ENCODE measurements at places on chromosomes 7 and 10. TPM values are rescaled to one million over a fixed set of nuclear protein-coding genes. Genes with fewer than 3 reads are reported as not detected.

DNA sequence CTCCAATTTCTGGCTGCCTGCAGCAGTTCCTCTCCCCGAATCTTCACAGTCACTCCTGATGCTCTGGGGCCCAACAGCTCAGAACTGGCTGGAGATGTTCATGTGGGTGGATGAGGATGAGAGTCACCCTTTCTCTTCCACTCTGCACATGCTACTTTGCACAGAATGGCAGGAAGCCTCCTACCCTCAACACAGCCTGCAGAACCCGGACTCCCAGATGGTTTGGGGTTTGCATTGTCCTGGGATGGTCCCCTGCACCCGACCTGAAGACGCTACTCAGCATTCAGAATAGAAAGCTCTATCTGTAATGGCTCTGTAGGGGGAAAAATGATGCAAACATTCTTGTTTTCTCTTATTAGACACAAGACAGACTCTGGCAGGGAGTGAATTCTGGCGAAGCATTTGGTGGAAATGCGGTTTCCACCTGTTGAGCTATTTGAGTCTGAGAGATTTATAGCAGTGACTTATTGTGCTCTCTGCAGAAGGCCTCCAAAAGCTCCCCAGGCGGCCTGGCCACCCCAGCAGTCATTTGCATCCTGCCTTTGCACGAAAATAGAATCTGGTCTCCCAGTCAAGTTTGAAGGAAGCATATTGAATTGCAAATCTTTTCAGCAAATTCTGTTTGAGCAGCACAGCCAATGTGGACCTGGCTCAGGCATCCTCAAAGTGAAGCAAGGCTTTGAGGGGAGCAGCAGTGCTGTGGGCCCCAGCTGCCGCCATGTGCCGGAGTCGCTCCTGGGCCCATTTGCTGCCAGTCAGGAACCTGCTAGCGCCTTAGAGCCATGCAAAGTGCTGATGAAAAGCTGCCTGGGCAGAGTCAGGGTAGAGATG, 309.3 kb downstream of the TCERG1L start:
- DNase-seq: peak; percentile 34

DNA sequence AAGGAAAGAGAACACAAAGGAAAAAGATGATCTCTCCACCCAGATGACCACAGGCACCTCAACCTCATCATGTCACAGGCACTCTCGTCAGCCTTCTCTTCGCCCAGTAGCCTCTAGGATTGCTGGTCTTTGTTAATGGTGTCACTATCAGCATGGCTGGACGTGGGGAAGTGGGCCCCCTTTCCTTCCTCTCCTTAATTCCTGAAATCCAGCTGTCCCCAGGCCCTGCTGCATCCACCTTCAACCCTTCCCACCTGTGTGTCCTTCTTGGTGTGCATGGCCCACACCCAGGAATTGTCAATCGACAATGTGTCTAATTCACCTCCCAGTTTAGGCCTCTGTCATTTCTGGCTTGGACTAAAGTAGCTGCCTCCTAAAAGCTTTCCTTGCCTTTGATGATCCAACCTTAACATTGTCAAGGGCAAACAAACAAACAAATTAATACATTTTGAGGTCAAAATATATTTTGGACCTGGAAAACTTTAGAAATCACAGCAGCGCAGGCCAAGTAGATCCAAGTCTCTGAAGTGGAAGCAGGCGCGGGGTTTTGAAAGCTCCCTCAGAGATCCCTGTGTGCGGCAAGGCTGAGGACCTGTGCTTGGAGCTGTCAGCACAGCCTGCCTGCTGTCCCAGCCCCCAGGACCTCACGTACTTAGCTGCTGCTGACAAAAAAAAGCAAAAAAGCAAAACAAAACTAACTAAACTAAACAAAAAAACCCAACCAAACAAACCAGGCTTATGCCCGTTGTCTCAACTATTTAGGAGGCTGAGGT, 193.3 kb upstream of the LYZL2 start:
- peak; percentile 36 for DNase-seq

- DNase-seq: no peak
Measured at GRCh38 chr10:67883710-67884312, 645 bp upstream of the SIRT1 start.

- no peak for DNase-seq
Measured at GRCh38 chr7:28466341-28466740, 54.0 kb downstream of the CREB5 start.

LIPF gene
- not detected for total RNA-seq

DNA sequence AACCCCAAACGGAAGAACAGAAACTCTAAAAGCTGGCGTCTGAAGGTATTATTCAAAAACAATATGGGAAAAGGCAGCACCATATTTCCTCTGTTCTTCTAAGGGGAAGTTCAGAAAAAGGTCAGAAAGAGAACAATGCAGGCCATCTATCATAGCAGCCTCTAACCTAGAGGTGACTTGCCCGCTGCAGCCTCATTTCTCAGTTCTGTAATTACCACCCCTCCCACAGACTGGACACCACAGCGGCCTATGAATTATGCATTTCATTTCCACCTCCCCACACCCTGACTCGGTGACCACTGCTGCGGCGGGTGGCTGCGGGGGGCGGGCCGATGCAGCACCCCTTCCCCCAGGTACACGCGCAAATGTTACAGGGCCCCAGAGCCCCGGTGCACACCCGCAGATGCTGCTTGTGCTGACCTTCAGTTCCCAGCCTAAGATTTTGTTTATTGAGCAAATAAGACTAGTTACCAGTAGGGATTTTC, 125.5 kb downstream of the CLEC2L start:
- DNase-seq: no peak

DNA sequence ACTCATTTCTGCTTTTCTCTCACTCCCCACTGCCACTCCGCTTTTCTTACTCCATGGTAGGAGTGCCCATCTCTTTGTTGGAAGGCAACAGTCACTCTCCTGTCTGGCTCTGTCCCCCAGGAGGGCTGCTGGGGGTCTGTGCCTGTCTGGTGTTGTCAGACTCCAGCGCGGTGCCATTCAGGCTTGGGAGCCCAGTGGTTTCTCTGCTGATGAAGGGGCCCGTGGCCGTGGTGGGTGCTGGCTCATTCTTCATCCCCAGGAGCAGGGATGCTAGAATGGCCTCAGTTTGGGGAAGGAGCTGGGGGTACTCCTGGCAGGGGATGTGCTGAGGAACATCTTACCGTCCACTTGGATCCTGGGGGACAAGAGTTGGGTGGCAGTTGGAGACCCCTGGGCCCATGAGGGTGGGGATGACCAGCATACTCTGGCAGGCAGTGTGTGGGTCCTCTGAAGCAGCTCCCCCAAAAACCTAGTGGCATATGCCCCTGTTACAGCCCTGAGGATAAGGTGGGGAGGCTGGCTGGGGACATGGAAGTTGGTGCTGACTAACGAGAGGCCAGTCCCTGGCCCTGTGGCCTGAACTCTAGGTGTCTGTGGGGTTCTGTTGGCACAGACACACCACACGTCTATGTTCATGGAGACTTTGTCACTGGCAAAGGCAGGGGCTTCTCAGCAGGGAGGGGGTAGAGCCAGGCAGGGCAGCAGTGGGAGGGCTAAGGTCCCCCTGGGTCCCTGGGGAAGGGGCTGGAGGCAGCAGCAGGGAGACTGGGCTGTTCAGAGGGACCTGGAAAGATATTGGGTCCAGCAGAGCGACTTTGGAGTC, 102.8 kb upstream of the RET start:
- DNase-seq: no peak

- no peak for DNase-seq
Measured at GRCh38 chr7:29447828-29448227, 115.8 kb upstream of the PRR15 start.

LRRC18 gene
- total RNA-seq: not detected

DNA sequence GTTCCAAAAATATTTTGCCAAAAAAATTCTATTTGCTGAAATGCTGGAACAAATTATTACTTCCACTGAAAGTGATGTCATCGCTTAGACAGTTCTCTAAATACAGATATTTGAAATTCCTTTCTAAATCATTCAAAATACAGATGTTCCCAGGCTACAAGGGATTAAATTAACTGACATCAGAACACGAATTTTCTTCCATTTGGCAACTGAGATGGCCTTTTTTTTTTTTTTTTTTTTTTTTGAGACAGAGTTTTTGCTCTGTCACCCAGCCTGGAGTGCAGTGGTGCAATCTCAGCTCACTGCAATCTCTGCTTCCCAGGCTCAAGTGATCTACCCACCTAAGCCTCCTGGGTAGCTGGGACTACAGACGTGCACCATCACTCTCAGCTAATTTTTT, 57.0 kb downstream of the P4HA1 start:
- no peak for DNase-seq

- DNase-seq: no peak
Measured at GRCh38 chr10:126376956-126377355, 11.3 kb downstream of the ADAM12 start.

DNA sequence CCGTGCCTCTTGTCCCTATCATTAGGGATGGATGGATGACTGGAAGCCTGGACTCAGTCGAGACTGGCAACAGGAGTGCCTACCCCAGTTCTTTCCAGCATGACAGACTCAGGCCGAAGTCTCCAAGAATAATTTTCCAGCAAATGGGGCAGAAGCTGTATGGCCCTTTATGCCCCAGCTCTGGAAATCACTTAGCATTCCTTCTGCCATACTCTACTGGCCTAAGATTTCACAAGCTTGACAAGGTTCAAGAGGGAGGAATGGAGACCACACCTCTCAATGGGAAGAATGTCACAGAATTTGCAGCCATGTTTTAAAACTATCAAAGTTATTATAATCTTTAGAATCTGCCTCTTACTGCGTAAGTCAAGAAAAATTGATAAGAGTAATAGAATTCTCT, 39.0 kb upstream of the RTKN2 start:
- no peak for DNase-seq

TMEM178B gene
- total RNA-seq: 1.1 TPM

STRIP2 gene
- 22.8 TPM for total RNA-seq

HOXA3 gene
- 2.2 TPM for total RNA-seq

GRCh38 chr10:91347529-91347928, 62.6 kb upstream of the HECTD2 start:
- DNase-seq: no peak

GRCh38 chr10:132036153-132036886, 29.4 kb upstream of the JAKMIP3 start:
- DNase-seq: peak; percentile 46

DNA sequence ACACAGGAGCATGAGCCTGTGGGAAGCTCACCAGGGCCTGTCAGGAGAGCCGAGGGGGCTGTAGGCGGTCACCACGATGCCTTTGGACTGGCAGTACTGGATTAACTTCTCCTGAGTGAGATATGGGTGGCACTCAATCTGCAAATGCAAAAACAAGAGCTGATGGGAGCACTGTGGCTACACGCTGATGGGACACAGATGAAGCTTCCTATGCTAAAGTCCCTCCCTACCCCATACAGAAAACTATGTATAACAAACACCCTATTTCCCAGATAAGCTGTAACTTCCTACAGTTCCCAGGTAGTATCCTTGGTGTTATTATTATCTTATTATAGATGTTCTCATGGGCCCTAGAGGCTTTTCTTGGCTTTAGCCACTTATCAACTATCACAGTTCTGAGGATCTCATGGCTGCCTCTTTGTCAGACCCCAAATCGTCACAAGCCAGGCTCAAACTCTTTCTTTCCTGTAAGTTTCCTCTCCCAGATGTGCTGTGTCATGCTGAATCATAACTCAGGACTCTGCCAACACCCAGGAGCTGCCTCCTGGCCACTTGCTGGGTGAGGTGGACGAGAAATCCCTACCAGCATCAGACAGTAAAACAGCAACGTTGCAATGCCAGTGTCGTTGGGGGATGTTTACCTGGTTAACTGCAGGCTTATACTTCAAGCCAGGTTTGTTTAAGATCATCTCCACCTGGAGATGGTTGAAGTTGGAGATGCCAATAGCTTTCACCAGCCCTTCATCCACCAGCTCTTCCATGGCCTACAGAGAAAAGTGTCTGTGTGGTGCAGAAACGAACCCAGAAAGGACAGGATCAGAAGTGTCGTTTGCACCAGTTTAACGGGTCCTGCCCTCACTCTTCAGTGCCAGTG, 10.3 kb downstream of the AKR1B1 start:
- DNase-seq: no peak

NPC1L1 gene
- not detected for total RNA-seq

GRCh38 chr7:105565190-105565589, 16.1 kb downstream of the EFCAB10 start:
- DNase-seq: no peak

DNA sequence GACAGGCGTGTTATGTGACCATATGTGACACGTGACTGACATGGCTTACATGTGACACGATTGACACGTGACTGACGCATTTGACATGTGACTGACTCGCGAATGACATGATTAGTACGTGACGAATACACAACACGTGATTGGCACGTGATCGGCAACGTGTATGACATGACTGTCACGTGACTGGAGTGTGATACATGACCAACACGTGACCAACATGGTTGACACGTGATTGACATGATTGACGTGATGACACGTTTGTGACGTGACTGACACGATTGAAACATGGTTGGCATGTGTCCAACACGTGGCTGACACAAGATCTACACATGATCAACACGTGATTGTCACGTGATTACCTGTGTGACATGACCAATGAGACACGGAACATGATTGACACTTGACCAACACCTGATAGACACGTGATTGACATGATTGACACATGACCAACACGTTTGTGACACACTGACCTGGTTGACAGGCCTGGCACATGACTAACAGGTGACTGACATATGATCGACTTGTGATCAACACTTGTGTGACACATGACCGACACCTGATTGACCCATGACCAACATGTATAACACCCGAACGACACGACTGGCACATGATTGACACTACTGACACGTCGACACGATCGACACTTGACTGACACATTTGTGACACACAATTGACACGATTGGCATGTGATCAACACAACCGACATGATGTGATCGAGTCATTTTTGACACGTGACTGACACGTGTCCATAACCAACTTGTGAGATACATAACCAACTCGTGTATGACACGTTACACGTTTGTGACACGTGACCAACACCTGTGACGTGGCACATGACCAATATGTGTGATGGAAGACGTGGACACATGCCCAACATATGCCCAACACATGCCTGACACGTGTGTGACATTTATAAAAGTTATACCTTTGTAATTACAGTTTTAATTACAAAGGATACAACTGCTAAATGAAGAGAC, 21.1 kb downstream of the CRPPA start:
- no peak for DNase-seq

IFIT1B gene
- not detected for total RNA-seq

HYAL4 gene
- not detected for total RNA-seq

GRCh38 chr10:129140921-129141885, 325.8 kb upstream of the MGMT start:
- DNase-seq: no peak

DNA sequence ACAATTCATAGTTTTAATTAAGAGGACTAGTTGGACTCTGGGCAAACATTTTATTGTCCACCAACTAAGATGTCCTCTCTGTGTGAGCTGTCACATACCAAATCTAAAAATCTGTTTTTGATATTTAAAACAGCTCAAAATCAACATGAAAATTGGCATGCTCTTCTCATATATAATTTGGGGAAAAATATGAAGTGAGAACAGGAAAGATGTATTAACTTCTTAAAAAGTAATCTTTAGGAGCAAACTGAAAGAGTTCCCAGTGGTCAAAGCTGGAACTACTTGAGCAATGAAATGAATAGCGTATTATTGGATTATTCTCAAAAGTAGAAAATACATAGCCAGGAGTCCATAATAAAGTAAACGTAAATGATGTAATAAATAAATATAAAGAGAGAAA, 147.2 kb downstream of the DYNC1I1 start:
- no peak for DNase-seq

GRCh38 chr7:47484923-47485639, 96.8 kb downstream of the TNS3 start:
- DNase-seq: no peak

GRCh38 chr10:95742485-95742884, 13.5 kb upstream of the ENTPD1 start:
- DNase-seq: no peak

- DNase-seq: no peak
Measured at GRCh38 chr7:13032576-13032975, 345.1 kb downstream of the ARL4A start.

SEMA3C gene
- 12.2 TPM for total RNA-seq

- DNase-seq: no peak
Measured at GRCh38 chr10:8305876-8306652, 251.6 kb downstream of the GATA3 start.
